Substantia nigra (tissue), 51 donors: ENCODE measurements at places on chromosomes 6 and 20.

DNA sequence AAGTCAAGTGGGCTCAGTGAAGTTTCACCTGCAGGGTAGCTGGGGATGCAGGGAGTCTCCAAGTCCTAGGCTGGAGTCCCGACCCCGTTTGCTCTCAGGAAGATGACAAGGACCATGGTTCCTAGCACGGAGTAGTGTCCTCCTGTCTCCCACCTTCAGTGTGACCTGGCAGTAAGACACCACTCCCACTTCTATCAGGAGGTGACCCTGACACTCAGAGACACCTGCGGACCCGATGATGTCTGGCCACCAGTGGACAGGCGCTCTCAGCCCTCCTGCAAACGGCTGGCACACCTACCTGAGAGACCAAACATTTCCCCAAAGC, 1.1 kb downstream of the SOD2 start:
- no peak for DNase-seq

DNA sequence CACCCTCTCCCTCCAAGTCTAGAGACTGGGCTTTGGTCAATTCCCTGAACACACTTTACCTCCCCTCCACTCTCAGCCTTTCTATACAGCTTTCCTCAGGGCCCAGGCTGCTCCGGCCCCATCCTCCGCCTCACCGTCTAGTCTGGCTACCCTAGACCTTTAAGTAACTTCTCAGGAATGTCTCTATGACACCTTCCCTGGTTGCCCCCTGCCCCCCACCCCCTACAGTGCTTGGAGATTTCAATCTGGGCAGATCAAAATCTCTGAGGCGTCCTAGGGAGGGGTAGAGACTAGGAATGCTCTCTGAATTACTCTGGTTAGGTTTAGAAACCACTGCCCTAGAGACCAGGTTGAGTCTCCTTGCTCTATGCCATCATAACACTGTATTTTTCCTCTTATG, 6.1 kb downstream of the UBE2J1 start:
- no peak for DNase-seq

- DNase-seq, result no peak
Observed at GRCh38 chr6:114009192-114009591, 38.2 kb upstream of the HDAC2 start.

DNA sequence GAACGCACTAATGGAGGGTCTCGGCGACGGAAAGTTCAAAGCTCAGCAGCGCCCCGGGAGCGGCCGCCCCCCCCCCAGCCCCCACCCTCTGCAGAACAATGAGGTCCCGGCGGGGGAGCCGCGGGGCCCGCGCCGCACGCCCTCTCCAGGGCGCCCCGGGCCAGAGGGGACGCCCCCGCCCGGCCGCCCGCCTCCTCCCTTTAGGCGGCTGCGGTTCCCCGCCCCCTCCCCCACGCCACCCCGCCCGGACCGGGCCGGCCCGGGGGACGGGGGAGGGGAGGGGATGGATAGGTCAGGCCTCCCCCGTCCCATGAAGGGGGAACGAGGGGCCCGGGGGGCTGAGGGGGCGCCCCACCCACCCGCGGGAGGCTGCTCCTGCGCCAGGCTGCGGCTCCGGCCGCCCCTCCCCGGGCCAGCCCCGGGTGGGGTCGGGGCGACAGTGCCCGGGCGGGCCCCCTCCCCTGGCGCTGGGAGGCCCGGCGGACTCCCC, 1.5 kb downstream of the NOL4L start:
- DNase-seq, result no peak

DNA sequence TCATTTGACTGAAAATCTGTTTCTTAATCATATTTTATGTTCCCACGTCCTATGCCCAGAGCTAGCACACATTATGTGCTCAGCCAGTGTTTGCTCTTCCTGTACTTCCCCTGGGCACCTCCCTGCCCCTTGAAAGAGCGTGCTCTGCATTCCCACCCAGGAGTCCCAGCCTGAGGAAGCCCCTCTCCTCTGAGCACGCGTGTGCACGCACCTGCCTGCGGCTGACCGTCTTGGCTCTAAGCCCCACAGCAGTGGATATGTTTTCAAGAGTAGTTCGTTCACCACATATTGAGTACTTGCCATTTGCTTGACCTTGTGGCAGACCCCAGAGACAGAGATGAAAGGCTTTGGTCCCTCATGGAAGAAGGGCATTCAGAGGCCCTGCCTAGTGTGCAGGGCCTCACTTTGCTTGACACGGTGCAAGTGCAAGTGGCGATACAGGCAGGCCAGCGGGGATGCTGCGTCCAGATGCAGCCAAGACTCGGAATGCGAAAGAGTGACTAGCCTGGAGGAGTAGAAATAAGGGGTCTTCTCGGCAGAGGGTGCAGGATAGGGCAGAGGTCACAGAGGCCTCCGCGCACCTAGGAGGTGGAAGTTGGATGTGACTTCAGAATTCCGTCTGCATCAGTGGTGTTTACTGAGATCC, 14.1 kb downstream of the SYNDIG1 start:
- DNase-seq, result no peak

DNA sequence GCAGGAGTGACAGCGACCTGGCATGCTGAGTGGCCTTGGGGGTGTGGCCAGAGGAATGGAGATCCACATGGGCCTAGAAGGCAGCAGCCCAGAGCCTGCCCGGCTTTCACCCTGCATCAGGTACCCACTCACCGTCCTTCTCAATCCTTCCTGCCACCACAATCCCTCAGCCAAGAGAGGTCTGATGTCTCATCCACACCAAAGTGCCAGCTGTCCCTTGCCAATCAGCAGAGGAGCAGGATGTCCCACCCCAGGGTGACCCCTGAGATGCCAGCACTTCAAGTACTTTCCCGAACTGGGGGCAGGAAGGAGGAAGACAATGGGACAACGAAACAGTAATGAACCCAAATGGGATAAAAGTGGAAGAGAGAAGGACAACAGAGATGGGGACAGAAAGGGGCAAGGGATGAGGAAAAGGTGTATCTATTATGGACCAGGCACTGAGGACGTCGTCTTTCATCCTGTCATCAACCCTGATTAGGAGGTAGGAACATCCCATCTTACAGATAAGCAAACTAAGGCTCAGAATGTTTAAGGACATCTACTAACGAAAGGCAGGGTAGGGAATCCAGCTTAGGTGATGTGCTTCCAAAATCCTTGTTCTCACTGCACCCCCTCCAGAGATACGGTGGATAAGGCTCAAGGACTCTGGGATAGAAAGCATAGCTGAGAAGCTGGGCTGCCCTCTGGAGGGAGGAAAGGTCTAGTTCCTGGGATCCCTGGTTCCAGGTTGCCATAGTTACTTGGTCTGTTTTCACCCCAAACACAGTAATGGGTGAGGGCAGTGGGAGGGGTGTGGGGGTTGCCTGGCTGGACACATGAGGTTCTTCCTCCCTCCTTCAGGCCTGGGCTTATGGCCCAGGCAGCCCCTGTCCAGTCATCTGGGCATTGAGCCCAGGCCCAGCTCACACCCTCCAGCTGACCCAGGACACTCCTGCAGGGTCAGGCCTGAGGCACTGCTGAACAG, 4.5 kb upstream of the TNXB start:
- DNase-seq, result no peak

GRCh38 chr6:145836170-145836569, 21.6 kb upstream of the FBXO30 start:
- no peak for DNase-seq

DNA sequence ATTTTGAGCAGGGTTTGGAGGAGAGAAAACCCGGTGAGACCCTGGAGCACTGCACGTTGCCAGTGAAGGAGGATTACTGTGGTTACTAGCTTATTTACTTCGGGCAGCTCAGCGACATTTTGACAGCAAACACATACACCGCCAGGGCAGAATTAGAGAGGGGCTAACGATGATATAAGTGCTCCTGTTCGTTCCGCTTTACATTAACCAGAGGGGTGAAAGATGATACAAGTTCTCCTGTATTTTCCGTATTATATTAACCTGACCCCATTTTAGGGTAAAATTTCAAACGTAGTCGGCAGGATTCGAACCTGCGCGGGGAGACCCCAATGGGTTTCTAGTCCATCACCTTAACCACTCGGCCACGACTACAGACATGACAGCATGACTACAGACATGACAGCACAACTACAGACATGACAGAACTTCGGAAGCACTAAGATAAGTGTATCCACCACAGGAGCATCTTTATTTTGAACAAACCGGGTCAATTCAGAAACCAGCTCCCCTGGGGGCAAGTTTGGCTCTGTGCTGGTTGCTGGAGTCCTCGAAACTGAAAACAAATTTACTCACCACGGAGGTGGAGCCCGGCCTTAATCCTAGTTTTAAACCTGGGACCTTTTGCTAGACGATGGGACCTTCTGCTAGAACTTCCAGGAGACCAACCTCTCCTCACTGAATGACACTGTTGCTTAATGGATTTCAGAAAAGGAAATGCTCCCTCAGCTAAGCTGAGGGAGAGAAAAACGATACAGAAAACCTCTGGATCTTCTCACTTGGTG, 80.4 kb upstream of the ZNF184 start:
- DNase-seq, result no peak
